ENCODE measurements at places on chromosomes 1 and 21.

DNA sequence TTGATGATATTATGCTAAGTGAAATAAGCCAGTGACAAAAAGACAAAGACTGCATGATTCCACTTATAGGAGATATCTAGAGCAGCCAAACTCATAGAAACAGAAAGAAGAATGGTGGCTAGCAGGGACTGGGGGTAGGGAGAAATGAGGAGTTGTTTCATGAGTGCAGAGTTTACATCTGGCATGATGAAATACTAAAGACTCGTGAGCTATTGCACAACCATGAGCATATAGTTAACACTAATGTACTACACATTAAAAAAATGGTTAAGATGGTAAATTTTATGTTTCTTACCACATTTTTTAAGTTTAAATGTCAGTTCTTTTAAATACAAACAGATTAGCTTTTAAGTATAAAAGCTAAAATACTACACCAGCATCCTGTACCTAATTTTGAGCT lies 57.8 kb downstream of the ESRRG start:
- no peak for DNase-seq

GRCh38 chr1:196466654-196467053 lies 141.6 kb downstream of the KCNT2 start:
- DNase-seq: no peak

GRCh38 chr1:205267306-205267902 lies 39.7 kb downstream of the TMCC2 start:
- no peak for DNase-seq

GRCh38 chr1:35499231-35499630 lies 58.0 kb downstream of the KIAA0319L start:
- DNase-seq: no peak

DNA sequence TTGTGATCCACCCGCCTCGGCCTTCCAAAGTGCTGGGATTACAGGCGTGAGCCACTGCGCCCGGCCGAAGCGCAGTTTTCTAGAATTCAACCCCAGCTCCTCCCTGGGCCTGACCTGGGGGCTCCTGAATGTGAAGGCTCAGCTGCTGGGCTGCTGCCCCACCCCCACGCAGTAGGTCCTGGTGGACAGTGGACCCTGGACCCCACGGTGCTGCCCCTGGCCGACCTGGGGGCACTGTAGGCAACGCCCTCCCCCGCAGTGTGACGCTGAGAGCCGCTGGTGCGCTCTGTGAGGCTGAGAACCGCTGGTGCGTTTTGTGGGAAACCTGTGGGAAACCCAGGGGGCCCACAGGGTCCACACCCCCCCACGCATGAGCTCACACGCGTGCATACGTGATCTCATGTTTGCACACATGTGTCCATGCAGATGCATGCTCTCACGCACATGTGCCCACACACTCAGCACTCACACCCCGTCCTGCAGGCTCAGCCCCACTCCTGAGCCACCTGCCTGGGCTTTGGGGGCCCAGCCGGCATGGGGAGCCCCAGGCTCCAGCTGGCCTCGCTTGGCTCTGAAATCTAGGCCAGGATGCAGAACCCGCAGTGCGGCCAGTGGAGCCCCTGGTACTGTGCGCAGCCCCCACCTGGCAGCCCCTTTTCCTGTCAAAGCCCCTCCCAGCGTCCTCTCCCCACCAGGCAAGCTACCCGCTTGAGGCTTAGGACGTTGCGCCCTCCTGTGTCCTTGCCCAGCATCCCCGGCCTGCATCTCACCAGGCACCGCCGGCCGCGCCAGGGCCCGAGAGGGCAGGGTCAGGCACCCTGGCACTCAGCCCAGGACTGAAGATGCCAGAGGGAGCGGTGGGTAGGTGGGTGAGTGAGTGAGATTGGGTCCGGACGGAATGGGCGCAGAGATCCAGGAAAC lies 67.7 kb downstream of the COL18A1 start:
- no peak for DNase-seq

GRCh38 chr1:68917456-68917855 lies 420.6 kb upstream of the DEPDC1 start:
- DNase-seq: no peak

DNA sequence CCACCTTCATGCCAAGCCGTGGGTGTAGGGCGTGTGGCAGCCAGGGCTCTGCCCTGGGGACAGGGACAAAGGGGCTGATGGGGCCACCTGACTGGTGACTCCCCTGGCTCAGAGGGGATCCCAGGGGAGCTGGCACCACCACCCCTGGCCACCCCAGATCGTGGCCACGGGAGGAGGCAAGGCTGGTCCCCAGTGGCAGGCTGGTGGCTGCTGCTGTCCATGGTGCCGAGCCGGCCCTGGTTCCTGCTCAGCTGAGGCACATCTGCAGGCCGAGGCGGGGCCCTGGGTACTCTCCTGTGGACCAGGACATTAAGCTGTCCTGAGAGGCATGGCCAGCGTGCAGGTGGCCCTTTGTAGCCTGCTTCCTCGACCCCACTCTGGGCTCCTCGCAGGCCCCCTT lies 6.5 kb downstream of the PLCH2 start:
- DNase-seq: no peak

- no peak for DNase-seq
Measured at GRCh38 chr1:2186901-2187300, 7.7 kb downstream of the FAAP20 start.

DNA sequence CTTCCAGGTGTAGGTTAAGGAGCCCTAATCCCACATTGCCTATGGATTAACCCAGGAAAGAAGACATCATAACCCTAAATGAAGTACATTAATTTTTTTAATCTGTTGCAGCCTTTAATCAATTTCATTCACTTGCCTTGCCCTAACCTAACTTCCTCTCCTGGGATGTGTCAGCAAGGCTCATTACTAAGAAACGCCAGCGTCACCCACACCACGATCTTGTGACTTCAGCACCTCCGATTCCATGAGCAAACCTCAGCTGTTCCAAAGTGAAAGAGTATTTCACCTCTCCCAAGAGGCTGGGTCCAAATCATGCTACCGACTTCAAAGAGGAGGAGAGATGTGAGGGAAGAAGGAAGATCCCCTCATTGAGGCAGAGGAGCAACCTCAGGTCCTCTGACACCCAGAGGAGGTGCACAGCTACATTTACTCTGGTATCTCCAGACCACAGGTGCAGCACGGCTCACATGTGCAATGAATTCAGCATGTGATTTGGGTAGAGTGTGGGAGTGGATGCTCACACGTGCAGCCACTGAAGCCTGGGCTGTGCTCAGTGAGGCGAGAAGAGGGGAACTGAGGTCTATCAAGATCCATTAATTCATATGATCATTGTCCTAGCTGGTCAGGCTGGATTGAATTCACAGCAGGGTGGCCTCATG lies 134.1 kb downstream of the SLC30A10 start:
- DNase-seq: no peak

GRCh38 chr21:46116776-46117585 lies 19.1 kb downstream of the COL6A2 start:
- no peak for DNase-seq

GRCh38 chr1:247180581-247180980 lies 8.8 kb upstream of the ZNF124 start:
- no peak for DNase-seq

GRCh38 chr1:22204057-22204840 lies 61.4 kb upstream of the WNT4 start:
- no peak for DNase-seq

DNA sequence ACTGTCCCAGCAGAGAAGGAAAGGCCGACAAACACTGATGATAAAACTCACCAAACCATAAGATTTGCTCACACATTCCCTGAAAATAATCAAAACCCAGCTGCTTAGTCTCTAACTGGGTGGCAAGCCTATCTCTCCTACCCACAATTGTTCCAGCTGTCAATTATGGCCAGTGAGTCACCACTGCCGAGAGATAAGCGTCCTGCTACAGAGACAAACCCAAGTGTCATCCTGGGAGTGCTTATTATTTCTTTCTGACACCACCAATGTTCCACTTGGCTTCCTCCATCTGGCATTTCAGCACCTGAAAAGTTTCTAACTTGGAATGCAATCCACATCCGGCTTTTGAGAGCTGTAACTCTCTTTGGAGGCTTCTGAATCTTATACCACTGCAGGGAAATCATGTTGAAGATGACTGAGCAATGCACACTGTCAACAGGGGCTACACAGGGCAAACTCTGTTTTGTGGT lies 51.5 kb upstream of the VAV3 start:
- DNase-seq: no peak

DNA sequence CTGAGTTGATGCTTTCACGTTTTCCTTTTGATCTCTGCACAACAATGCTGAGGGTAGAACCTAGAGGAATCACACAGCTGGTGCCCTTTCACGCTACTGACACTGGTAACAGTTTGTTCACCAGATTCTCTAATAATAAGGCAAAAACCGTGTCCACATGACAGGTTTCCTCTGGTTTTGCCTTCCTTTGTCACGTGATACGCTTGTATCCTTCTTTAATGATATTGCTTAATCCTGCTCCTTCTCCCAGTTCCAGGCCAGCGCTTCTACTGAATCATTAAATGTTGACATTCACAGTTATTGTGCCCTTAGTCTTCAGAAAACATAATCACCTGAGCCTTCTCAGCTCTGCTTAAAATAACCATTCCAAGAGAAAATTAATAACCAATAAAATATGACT lies 978.2 kb upstream of the NCAM2 start:
- DNase-seq: no peak

GRCh38 chr1:40532844-40533424 lies 1.5 kb downstream of the ZNF684 start:
- DNase-seq: peak; percentile 16

GRCh38 chr1:205441318-205441633 lies 14.6 kb downstream of the BLACAT1 start:
- no peak for DNase-seq

DNA sequence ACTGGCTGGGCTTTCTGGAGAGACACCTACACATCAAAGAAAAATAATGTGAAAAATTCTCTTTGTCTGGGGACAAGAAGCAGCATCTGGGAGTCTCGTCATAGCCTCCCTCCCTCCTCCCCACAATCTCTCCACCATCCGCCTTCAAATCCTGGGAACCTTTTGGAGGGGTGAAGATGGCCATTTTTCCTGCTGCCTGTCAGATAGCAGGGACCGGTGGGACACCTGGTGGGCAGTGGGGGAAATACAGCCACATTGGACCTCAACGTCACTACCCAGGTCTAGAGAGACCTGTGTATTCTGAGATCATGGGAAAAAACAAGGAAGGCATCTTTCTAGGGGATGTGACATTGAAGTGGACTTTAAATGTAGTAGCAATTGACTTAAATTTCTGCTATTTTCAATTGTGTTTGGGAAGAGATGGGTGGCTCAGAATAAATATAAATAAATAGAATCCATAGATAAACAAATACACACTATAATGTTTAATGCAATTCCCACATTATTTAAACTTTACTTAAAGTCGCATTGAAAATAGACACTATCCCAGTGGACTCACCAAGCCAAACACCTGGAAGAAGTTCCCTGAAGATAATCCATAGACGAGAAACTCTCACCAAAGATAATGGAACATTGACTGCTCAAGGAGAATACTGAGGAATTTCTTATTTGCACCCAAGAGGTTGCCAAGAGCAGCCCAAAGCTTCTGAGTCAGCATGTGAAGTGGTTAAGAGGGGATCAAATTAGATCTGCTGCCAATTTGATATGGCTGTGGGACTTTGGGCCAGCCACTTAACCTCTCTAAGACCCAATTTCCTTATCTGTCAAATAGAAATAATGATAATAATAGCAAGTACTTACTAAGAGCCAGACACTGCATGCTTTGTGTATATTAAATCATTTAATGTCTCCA lies 147.6 kb upstream of the CAMK1G start:
- no peak for DNase-seq

GRCh38 chr1:18407166-18408045 lies 73.3 kb upstream of the KLHDC7A start:
- no peak for DNase-seq

- DNase-seq: peak; percentile 13
Measured at GRCh38 chr1:2555634-2556276, 416 bp upstream of the TNFRSF14 start.

DNA sequence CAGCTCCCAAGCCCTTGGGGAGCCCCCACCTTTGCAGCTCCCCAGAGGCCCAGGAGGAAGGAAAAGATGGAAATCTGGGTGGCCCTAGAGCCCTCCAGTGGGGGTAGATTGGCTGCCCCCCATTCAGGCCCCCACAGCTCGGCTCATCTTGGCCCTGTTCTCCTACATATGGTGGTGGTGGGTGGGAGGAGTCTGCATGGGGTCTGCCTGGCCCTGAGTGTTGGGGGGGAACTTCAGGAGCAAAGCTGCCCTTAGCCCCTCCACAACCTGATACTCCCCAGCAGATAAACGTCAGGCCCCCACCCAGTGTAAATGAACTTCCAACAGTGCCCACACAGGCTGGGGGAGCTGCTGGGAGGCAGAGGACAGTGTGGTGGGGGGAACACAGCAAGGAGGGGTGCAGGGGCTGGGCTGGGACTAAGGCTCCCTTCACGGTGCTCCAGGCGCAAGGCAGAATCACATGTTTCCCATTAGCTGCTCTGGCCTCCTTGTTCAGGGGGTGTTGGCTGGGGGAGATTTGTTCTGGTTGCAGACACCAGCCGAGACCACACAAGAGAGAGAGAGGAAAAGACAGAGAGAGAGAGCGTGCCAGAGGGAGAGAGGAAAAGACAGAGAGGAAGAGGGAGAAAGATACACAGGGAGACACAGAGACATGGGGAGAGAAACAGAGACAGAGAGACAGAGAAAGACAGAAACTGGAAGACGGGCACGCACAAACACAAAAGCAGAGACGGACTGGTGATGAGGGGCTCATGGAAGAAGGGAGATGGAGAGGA lies 42.6 kb downstream of the AHDC1 start:
- DNase-seq: no peak

- DNase-seq: peak; percentile 60
Measured at GRCh38 chr1:144551543-144552424, 40.9 kb upstream of the PPIAL4F start.

- DNase-seq: no peak
Measured at GRCh38 chr1:202172015-202172355, 11.6 kb upstream of the PTPN7 start.

- DNase-seq: peak; percentile 32
Measured at GRCh38 chr1:32761253-32761877, 55.8 kb downstream of the YARS1 start.

- no peak for DNase-seq
Measured at GRCh38 chr1:104768466-104768865, 1018.8 kb downstream of the AMY1C start.

DNA sequence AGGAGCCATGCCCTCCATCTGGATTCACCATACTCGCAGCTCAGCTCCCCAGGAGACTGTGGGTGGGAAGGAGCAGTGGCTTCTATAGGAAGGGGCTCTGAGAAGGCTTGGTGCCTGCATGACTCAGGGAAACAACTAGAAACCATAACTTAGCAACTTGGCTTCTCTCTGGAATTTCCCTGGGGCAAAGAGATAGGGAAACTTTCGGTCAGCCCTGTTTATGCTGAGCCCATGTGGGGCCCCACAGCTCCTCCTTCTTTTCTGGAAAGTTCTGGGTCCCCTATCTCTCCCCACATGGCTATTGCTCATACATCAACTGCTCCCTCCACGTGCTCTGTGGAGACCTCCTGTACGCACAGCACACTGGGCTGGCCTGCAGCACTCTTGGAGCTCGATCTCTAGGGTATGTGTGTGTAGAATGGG lies 39.3 kb downstream of the PLEKHA6 start:
- DNase-seq: peak; percentile 50

GRCh38 chr1:100358210-100358609 lies 5.9 kb downstream of the CDC14A start:
- no peak for DNase-seq

- peak; percentile 80 for DNase-seq
Measured at GRCh38 chr1:207050480-207051190, 373 bp downstream of the YOD1 start.

GRCh38 chr1:217003355-217003754 lies 280.1 kb upstream of the ESRRG start:
- DNase-seq: no peak

- no peak for DNase-seq
Measured at GRCh38 chr1:44805311-44806024, 1.7 kb downstream of the DYNLT4 start.

- no peak for DNase-seq
Measured at GRCh38 chr1:232968965-232969364, 18.6 kb downstream of the NTPCR start.
